ENCODE measurements at places on chromosomes 5 and 9. TPM values are rescaled to one million over a fixed set of nuclear protein-coding genes. Genes with fewer than 3 reads are reported as not detected.

Gene C5orf34
- 0.65 TPM for polyA plus RNA-seq

Gene RFX3
- polyA plus RNA-seq = 0.43 TPM

DNA sequence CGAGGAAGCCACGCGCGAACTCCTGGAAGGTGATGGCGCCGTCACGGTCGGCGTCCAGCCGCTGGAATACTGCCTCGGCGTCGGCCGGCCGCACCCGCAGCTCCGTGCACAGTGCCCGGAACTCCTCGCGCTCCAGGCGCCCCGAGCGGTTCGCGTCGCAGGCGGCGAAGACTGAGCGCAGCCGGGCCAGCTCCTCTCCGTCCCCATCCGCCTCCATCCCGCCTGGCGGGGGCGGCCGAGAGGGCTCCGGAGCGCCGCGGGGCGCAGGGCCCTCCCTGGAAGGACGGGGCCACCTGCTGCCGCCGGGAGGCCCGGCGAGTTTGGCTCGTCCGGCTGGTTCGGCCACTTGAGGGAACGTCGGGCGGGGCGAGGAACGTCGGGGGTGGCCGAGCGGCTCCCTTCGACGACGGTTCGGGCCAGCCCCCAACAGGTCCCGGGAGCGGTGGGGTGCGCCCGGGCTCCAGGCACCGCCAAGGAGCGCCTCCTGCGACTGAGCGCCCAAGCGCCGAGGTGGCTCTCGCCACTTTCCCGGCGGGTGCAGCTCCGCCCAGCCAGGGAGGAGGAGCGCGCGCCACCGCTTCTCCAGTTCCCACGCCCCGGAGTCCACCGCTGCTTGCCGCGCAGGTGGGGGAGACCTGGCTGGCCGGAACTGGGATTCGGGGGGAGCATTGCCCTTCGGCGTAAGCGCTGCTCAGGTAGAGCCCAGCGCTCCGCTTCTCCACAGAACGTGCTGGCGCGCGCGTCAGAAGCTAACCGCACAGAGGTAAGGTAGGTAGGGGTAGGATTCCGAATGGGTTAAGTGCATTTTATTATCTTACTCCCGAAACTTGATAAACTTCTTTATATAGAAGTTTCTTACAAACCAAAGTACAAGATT is at the start of gene RASEF:
Gene RASEF (minus strand): TSS at position 492 of the 877 bp plus-strand sequence. CDS start 275 bp downstream, at position 217.
- no peak for DNase-seq

DNA sequence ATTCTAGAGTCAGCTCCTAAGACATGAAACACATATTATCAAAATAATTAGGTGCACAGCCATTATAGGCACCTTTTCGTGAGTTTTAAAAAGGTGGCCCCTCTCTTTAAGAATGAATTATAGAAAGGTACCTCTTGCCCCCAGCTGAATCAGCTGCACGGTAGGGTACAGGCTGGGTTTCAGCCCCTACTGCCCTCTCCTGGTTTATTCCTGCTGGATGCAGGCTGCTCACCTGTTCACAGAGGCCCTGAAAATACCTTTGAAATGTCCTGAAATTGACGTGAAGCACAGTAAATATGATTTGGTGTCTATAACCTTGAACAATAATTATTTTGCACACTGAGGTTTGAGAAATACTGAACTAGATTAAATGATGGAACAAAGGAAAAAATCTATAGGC is 504.8 kb upstream of the SGCD start:
- DNase-seq = no peak

DNA sequence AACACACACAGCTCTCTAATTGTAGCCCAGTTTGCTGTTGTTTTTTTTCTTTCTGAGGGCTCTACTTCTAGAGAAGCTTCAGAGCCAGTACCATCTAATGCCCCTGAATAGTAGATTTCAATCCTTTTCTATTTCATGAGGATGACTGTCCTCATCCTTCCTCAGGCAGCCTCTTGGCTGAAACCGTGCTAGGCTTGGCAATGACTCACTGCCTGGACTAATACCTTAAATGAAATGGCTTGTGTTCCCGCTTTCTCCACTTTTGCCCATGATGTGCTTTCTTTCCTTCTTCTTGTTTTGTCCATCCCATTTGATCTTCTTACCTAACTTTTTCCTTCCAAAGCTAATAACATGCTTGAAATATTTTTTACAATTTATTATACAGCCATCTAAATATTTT is 80.1 kb downstream of the ITGA1 start:
- no peak for DNase-seq

DNA sequence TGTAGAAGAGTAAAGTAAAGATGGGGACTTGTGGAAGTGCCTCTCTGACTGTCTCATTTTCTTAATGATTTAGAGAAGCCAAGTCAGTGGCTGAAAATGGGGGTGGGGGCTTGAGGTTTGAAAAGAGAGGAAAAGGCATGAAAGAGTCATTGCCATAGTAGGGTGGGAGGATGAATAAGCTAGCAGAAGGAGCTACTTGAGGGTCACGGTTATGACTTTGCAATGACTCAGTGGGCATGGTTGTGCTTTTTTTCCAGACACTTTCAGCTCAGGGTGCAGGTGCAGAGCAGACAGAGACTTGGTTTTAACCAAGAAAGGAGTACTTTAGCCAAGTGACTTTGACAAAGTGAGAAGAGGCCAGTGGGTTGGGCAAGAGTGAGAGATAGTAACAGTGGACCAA is 117.8 kb downstream of the PTTG1 start:
- DNase-seq = no peak

DNA sequence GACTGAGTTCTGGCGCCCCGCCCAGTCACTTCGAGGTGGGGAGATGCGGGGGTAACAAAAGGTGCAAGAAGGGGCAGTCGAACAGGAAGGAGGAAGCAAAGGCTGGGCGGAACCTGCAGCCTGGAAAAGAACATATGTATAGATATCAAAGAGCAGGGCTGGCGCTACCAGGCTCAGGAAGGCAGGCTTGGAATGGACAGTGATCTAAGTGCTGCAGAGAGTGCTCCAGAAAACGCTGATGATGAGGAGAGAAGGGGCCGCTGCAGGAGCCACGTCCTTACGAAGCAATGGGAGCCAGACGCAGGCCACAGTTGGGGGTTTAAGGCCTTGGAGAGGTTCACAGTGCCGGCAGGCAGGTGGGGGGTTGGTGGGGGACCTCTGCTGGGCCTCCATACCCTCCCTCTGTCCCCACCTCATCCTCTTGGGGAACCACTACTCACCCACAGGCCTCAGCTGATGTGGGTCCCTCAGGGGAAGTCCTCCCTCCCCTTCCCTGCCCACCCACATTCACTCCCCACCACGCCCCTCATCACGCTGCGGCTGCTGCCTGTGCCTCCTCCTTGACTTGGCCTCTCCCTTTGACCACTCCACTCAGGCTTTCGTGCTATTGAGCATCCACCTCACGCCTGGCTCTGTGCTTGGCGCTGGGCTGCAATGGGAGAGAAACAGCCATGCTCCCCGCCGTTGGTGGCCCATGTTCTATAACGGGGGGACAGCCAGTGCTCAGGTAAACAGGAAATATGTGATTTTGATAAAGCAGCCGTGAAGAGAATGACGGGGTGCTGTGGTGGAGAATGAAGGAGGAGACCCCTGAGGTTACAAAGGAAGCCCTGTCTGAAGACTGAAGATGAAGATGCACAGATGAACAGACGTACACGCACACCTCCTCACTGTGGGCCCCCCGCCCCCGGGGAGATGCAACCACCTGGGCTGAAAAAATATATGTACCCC is 40.5 kb upstream of the RPL26L1 start:
- no peak for DNase-seq

DNA sequence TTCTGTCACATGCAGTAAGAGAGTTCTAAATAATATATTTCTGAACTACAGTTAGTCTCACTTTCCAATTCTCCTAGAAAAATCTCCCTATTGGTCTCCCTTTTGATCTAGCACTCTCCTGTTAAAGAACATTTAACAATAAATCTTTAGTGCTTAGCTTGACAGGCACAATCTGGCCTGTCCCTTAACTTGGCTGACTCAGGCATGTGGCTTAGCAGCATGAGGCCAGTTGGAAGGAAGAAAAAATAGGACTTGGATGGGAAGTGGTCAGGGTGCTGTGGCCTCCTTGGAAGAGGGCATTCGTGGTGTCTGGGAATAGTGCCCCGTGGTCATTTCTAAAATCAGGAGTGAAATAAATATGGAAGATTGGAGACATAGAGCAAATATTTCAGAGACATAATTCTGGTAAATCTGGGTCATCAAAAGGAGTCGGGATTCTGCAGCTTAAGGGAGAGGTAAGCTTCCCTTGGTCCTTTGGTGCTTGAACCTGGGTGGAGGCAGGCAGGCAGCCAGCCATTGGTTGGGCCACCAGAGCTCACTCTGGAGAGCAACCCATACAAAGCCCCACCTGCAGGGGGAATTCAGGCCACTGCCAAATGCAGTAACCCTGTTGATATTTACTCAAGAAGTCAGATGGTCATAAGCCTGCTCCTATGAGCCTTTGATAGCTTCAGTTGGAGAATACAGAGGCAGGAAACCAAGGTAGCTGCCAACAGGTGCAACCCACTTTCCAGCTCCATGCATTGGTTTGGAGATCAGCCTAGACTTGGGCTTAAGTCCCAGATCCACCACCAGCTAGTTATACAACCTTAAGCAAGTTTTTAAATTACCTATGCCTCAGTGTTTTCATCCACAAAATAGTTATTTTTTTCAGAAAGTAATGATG is 28.8 kb upstream of the TLE4 start:
- DNase-seq = no peak

Data from heart right ventricle (tissue), 16 donors.